ENCODE measurements at places on chromosomes 12 and 14.
A peak's percentile ranks its signal among the peaks of the same experiment; 100 is the strongest.

GRCh38 chr14:72826039-72826438, 67.9 kb downstream of the DPF3 start:
- DNase-seq = no peak

DNA sequence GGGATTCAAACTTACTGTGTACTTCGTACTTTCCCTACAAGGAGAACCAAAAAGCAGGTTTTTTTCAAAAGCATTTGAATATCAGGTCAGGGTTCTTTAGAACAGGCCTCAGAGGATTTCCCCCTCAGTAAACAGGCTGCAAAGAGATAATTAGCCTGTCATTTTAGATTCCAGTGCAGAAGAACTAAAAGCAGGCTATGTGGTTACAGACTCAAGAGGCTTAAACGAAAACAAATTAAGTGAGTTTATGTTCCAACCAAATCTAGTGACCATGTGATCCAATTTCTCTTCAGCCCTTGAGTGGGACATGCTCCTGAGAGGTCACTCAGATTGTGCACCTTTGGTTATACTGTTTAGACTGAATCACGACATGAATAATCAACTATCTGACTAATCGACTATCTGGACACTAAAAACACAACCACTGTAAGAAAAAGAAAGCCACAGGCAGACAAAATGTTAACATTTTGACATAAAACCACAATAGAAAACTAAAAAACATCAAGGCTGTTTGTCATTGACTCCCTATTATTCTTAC, 4.5 kb downstream of the TMED8 start:
- peak; percentile 24 for DNase-seq

- DNase-seq = peak; percentile 69
Observed at GRCh38 chr12:46209914-46210872, 58.6 kb downstream of the SLC38A1 start.

- no peak for DNase-seq
Observed at GRCh38 chr12:24839268-24839791, 109.6 kb downstream of the BCAT1 start.

DNA sequence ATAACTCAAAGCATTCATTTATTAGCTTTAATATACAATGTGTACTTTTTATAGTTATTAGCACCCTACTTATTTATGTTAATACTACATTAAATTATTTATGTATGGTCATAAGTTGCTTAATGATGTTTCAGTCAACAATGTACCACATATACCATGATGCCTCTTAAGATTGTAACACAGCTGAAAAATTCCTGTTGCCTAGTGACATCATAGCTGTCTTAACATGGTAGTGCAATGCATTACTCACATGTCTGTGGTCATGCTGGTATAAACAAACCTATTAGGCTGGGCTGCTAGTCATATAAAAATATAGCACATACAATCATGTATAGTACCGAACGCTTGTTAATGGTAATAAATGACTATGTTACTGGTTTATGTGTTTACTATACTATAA, 120.4 kb downstream of the ANO6 start:
- DNase-seq = no peak

DNA sequence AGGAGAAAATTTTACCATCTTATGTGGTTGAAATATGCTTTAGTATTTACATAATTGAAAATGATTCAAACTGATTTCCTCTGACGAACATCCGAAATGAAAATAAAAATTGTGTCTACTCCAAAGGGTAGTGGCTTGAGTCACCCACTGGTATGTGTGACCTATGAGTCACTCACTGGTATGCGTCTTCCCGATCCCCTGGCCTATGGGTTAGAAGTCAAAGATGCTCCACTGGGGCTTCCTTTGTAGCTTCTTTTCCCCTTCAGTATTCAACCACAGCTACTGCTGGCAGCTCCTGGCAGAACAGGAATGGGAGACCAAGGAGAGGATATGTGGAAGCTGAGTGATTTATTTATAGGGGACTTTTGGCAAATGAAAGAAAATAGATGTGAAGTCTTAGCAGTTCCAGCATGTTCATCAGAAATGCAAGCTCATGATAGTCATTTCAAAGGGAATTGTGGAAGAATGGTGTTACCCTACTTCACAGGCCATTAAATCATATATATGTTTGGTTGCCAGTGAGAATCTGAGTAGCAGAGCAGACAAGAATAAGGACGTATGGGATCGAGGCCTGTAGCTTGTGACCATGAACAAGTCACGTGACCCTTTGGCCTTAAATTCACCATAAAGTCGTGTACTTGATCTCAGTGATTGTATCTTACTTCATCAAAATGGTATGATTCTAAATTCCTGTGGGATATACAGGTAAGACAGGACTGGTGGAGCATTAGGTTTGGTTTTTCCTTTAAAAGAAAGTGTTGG, 108.3 kb downstream of the CRADD start:
- peak; percentile 41 for DNase-seq

GRCh38 chr12:68532887-68533248, 77.8 kb upstream of the RAP1B start:
- DNase-seq = no peak

DNA sequence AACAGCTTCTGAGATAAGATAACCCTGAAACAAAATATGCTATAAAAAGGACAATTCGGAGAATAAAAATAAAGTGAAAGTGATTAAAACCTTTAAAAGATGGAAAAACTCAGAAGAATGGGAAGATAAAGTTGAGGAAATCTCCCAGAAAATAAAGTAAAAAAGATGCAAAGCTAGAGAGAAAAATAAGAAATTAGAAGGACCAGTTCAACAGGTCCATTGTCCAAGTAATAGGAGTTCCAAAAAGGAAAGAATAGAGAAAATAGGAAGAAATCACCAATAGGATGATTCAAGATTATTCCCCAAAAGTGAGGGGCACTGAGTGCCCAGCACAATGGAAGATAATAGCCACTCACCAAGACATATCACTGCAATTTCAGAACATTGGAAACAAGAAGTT, 4.8 kb upstream of the PRPF40B start:
- no peak for DNase-seq

DNA sequence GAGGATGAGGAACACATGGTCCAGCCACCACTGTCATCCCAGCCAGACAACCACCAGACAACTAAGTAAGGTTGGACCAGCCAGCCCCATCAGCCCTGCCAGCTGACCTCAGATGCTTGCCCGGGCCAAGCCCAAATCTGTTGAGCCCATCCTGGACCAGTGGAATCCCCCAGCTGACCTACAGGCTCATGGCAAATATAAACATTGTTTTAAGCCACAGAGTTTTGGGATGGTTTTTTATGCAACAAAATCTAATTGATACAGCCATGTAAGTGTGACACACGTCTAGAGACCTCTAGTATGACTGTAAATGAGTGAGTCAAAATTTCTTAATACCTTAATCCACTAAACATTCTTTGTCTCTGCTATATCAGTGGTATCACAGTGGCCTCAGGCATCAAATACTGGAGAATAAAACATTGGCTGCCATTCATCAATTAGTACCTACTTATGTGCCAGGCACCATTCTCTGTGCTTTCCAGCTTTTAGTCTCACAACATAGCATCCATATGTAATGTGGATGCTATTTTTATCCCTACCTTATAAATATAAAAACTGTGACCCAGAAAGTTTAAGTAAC, 24.2 kb upstream of the NT5DC3 start:
- no peak for DNase-seq

DNA sequence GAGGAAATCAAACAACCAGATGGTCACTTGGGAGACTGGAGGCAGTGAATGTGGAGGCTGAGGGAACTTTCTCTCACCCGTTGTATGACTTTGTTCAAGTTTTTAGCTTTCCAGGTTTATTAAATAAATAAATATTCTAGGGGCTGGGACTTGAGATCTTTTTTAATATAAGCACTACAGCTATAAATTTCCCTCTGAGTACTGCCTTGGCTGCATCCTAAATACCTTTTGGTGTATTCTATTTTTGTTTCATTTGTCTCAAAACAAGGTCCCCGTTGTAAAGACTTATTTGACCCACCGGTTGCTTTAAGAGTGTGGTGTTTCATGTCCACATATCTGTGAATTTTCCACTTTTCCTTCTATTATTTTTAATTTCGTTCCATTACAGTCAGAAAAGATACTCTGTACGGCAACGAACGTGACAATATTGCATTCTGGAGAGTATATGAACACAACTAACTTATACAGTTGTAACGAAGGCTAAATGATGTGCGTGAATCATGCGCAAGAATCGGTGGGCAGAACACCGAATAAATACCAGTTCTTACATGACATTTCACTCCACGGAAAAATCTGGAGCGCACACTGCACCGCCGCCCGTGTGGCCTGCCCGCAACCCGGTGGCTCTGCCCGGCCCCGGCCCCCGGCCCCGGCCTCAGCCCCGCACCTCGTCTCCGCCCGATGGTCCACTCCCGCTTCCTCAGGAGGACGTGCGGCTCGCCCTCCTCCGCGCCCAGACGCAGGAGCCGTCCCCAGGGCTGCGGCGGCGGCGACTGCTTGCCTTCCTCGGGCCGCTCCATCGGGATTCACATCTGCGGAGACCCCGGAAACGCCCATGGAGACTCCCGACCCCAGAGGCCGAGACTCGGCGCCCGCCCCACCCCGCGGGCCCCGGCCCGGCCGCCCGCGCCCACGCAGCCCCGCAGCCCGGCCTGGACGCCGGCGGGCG, 602 bp downstream of the CHFR start:
- DNase-seq = no peak

GRCh38 chr12:53068811-53069585, 10.2 kb downstream of the SPRYD3 start:
- DNase-seq = no peak

DNA sequence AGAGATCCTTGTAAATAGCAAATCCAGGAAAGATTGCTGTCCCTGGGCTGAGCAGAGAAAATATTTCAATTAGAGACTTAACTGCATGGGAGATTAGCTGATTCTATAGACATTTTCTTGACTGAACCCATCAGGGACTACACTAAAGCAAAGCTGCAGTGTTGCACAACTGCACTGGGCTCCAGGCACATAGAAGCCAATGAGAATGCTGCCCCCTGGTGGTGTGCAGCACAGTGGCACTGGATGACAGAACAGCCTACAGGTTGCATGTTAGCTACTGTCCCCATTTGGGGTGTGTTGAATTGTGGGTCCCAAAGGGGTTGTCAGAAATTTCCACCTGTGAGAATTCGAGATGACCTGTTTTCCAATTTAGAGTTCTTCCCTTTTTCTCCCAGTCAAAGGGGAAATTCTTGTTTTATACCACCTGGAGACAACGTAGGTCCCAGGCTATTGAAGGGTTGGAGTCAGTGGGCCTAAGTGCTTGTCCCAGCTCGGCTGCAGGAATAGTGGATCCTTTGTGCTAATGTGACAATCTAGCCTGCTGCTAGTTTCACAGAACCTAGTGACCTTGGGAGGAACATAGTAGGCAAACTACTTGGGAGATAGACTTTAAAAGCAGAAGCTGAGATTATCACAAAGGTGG, 114.7 kb downstream of the SLC8A3 start:
- DNase-seq = no peak
